Mesothelial cell of epicardium (in vitro differentiated cells): ENCODE measurements at places on chromosomes 7 and 10. TPM values are rescaled to one million over a fixed set of nuclear protein-coding genes. Genes with fewer than 3 reads are reported as not detected.
A peak's percentile ranks its signal among the peaks of the same experiment; 100 is the strongest.

The NPFFR1 gene
- 0.11 to 0.14 TPM (median 0.13 TPM) in 3 replicates for total RNA-seq

The ZNF488 gene
- total RNA-seq: 0.96 to 1.4 TPM (median 0.99 TPM) in 3 replicates

The WDR86 gene
- 259 to 274 TPM (median 266 TPM) in 3 replicates for total RNA-seq

The TACC2 gene
- total RNA-seq: 25.5 to 30.3 TPM (median 27.7 TPM) in 3 replicates

- peaks cover 54% of the 10 kb centered on the region for H3K27me3 ChIP-seq
- no peak overlapping the region for H3K27ac ChIP-seq
- no peak overlapping the region for H3K4me3 ChIP-seq
- no peaks in the 10 kb centered on the region for H3K36me3 ChIP-seq
- DNase-seq: no peak
Measured at GRCh38 chr10:122658356-122659049, 41.1 kb downstream of the C10orf120 start.

GRCh38 chr10:25393621-25394020, 218.8 kb downstream of the GPR158 start:
- DNase-seq: no peak
- H3K4me3 ChIP-seq: no peak overlapping the region
- no peaks in the 10 kb centered on the region for H3K27me3 ChIP-seq
- no peaks in the 10 kb centered on the region for H3K4me1 ChIP-seq
- H3K36me3 ChIP-seq: peaks cover 8% of the 10 kb centered on the region
- no peak overlapping the region for H3K27ac ChIP-seq

DNA sequence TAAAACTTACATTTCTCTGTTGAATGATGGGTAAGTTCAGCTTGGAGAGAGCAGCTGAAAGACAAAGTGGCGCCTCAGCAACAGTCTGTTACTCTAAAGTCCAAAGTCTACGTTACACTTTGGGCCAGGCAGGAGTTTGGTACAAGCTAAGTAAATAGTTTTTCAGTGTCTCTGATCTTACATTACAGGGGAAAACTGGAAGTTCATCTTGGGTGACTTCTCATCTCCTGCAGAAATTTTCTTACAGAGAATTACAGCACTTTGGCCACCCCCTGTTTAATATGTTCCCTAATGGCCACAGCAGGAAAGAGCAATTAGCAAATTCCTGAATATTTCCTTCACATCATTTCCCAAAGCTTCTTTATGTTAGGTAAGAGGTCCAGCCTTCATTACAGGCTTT, 67.1 kb downstream of the ABCC2 start:
- DNase-seq: no peak
- H3K36me3 ChIP-seq: no peaks in the 10 kb centered on the region
- H3K4me3 ChIP-seq: no peak overlapping the region
- H3K27ac ChIP-seq: no peak overlapping the region
- peaks cover 2% of the 10 kb centered on the region for H3K4me1 ChIP-seq

GRCh38 chr10:117425974-117426566, 50.8 kb upstream of the PDZD8 start:
- DNase-seq: no peak
- H3K27me3 ChIP-seq: peaks cover 30% of the 10 kb centered on the region
- no peaks in the 10 kb centered on the region for H3K36me3 ChIP-seq
- H3K4me3 ChIP-seq: no peak overlapping the region
- no peak overlapping the region for H3K27ac ChIP-seq
- H3K4me1 ChIP-seq: no peaks in the 10 kb centered on the region

DNA sequence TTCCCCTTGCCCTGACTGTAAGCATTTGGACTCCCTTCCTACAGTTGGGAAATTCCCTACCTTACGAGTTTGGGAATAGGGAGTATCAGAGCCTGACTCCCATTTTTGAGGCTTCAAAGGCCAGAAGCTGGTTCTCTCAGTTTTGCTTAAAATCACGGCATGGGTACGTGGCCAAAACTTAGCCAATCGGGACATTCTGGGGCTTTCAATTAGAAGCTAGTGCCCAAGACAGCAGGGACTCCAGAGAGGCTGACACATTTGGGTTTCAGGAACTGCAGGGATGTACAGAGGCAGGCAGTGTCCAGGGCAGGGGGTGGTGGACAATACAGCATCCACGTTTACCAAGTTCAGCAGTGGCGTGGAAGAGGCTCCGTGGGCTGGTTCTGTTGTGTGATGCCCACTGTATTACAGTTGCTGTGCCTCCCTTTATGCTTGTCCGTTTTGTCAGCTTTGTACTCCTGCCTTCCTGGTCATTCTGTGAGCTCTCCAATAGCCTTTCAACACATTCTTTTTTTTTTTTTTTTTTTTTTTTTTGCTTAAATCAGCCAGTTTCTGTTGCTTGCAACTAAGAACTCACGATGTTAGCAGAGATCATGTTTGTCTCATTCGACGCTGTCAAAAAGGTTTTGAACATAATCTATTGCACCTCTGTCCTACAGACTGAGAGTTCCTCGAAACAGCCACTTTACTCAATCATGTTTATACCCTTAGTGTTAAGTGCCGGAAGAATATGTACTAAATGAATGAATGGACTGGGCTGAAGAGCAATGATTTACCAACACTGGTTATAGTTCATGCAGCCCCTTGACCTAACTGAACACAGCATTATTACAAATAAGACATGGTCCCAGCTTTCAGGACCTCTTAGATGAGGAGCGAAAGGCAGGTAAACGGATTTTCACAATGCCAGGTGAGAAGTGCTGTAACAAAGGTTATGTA, 1.1 kb downstream of the GGCT start:
- peak overlapping the region; percentile 73 for H3K4me3 ChIP-seq
- no peaks in the 10 kb centered on the region for H3K27me3 ChIP-seq
- H3K36me3 ChIP-seq: peaks cover 3% of the 10 kb centered on the region
- DNase-seq: no peak
- peak overlapping the region; percentile 31 for H3K27ac ChIP-seq

GRCh38 chr10:92993699-92994272, 66.8 kb upstream of the CYP26C1 start:
- H3K4me3 ChIP-seq: no peak overlapping the region
- H3K27ac ChIP-seq: no peak overlapping the region
- peaks cover 22% of the 10 kb centered on the region for H3K4me1 ChIP-seq
- H3K36me3 ChIP-seq: peaks cover 3% of the 10 kb centered on the region
- no peaks in the 10 kb centered on the region for H3K27me3 ChIP-seq

GRCh38 chr7:99665312-99666012, 14.3 kb downstream of the CYP3A5 start:
- no peak for DNase-seq
- no peaks in the 10 kb centered on the region for H3K4me1 ChIP-seq
- no peak overlapping the region for H3K27ac ChIP-seq

DNA sequence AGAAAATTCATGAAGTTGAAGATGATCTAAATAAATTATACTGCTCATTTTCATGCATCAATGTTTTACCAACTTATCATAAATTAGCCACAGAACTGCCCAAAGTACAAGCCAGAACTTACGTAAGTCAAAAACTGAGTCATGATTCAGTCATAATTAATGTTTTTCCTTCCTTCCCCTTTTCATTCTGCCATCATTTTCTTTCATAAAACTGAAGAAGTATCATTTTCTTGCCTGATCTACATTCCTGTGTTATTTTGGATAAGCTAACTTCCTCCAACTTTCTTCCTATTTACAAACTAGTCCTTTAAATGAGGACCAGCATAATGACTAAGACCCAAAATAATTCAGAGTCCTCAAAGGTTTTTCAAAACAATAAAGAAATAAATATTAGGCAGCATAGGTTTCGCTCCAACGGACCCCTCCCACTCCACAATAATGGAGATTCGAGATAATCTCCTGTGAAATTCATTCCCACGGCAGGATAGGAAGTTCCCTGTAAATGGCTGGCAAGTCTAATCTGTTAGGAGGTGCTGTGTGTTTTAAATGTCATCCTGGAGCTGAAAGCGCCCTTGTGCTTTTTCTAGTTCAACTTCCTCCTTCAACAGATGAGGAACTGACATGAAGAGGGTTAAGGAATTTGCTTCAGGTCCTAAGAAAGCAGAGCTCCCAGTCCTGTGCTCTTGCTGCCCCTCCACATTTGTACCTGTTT, 218.9 kb downstream of the DOCK4 start:
- H3K4me1 ChIP-seq: peaks cover 13% of the 10 kb centered on the region
- no peak overlapping the region for H3K4me3 ChIP-seq
- peaks cover 33% of the 10 kb centered on the region for H3K36me3 ChIP-seq
- H3K27ac ChIP-seq: peak overlapping the region; percentile 1
- no peak for DNase-seq
- no peaks in the 10 kb centered on the region for H3K27me3 ChIP-seq

DNA sequence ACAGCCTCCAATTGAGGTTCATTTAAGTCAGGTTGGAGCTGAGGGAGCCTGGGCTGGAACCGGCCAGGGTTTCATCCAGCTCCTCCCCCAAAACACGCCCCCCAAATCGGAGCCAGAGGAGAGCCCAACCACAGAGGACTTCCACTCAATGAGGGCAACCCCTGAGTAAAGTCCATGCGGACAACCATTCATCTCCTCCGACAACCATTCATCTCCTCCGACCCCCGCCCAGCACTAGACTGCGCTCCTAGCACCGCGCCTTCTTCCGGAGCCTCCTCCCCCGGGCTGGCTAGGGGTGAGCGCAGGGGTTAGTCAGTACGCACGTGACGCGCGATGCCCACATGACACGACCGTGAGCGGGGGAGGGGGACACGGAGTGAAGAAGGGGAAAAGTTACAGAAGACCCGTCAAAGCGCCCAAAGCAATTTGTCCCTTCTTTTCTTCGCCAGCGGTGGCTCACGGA, 1.4 kb downstream of the MAGI2 start:
- DNase-seq: peak; percentile 72
- H3K27ac ChIP-seq: peak overlapping the region; percentile 94
- no peaks in the 10 kb centered on the region for H3K27me3 ChIP-seq
- no peaks in the 10 kb centered on the region for H3K36me3 ChIP-seq

DNA sequence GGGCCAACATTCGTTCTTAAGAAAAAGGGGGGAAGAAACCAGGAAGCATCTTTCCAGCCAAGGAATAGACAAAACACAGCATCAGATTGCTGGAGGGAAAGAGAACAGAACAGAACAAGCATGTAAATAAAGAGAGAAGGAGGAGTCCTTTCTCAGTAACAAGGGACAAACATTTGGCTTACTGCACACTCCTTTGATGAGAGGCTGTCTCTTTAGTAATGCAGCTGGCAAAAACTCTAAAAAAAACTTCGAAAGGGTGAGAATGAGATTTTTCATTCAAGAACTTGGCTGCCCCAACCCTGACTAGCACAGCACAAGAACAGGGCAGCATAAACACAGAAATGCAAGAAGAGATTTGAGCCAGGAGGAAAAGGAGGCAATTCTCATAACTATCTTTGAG, 38.9 kb upstream of the IL6 start:
- H3K36me3 ChIP-seq: no peaks in the 10 kb centered on the region
- H3K4me3 ChIP-seq: no peak overlapping the region
- no peaks in the 10 kb centered on the region for H3K27me3 ChIP-seq

DNA sequence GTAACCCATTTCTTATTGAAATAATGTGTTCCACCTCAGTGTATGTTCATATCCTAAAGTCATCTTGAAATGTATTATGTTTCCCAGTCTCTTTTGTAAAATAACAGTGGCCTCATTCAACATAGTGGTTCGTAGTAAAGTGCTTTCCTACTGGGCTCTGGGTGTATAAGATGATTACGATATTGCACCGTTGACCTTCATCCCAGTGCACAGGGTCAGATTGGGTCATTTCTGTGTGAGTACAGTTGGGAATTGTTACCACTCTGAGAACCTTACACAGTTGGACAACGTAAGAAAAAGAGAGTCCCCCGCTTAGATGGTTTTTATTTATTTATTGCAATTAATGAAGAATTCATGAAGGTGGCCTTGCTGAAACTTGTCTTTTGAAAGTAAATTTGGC, 135.6 kb downstream of the CHN2 start:
- no peak overlapping the region for H3K4me3 ChIP-seq
- H3K4me1 ChIP-seq: peaks cover 34% of the 10 kb centered on the region

DNA sequence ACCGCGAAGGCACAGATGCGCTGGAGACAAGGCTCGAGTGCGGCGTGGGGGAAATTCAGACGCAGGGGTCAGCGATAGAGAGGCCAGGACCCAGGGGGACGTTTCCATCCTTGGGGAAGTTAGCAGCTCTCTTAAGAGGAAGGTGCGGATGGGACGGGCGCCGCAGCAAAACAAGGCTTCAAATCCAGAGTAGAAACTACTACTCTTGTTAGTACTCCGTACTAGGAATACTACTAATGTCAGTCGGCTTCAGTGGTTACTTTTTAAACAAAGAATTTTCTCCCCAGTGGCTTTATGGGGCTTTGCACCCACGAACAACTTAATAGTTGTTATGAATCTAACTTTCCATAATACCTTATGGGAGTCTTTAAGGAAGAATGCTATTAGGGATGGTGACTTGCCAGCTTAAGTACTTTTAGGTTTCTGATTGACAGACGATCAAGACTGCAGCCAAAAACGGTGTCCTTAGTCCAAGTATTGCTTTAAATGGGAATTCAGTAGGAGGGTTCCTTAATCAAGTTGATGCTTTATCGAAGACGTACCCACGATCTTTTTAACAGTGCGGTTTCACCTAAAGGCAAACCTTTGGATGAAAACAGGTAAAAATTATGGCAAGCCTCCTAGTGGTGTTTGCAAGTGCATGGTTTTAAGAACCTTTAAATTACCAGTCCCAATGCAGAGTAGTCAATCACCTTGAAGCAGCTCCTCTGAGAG, 812 bp upstream of the IDE start:
- DNase-seq: no peak
- no peaks in the 10 kb centered on the region for H3K36me3 ChIP-seq
- H3K27ac ChIP-seq: peak overlapping the region; percentile 94
- peak overlapping the region; percentile 79 for H3K4me3 ChIP-seq

DNA sequence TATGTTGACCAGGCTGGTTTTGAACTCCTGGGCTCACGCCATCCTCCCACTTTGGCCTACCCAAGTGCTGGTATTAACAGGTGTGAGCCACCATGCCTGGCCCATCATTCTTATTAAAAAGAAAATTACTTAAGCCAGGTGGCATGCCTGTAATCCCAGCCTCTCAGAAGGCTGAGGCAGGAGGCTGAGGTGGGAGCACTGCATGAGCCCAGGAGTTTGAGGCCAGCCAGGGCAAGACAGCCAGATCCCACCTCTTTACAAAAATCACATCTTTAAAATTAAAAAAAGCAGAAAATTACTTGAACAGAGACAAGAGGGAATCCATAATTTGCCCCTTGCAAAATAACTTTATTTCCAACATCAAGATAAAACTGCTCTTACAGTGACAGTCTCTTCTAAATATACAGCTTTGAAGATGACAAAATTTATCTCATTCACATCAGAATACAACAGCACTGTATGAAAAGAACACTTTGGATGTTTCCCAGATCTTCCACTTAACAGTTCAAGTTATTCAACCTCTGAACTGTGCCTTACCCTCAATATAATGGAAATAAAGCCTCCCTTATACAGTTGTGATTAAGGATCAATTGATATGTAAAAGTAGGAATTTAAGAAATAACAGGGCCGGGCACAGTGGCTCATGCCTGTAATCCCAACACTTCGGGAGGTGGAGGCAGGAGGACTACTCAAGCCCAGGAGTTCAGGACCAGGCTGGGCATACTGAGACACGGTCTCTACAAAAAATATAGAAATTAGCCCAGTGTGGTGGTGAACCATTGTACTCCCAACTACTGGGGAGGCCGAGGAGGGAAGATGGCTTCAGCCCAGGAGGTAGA, 10.3 kb downstream of the WAPL start:
- no peaks in the 10 kb centered on the region for H3K27me3 ChIP-seq
- DNase-seq: no peak
- peaks cover 23% of the 10 kb centered on the region for H3K36me3 ChIP-seq
- peaks cover 11% of the 10 kb centered on the region for H3K4me1 ChIP-seq
- H3K27ac ChIP-seq: no peak overlapping the region
- no peak overlapping the region for H3K4me3 ChIP-seq

GRCh38 chr10:27834476-27834875, 88.9 kb upstream of the MKX start:
- no peaks in the 10 kb centered on the region for H3K36me3 ChIP-seq
- H3K27ac ChIP-seq: no peak overlapping the region
- no peak overlapping the region for H3K4me3 ChIP-seq
- peaks cover 25% of the 10 kb centered on the region for H3K27me3 ChIP-seq

GRCh38 chr10:86388119-86388704, 21.6 kb upstream of the GRID1 start:
- no peak overlapping the region for H3K4me3 ChIP-seq
- no peak overlapping the region for H3K27ac ChIP-seq
- DNase-seq: no peak
- H3K27me3 ChIP-seq: peaks cover 82% of the 10 kb centered on the region
